ENCODE measurements at places on chromosomes 7 and 10.

DNA sequence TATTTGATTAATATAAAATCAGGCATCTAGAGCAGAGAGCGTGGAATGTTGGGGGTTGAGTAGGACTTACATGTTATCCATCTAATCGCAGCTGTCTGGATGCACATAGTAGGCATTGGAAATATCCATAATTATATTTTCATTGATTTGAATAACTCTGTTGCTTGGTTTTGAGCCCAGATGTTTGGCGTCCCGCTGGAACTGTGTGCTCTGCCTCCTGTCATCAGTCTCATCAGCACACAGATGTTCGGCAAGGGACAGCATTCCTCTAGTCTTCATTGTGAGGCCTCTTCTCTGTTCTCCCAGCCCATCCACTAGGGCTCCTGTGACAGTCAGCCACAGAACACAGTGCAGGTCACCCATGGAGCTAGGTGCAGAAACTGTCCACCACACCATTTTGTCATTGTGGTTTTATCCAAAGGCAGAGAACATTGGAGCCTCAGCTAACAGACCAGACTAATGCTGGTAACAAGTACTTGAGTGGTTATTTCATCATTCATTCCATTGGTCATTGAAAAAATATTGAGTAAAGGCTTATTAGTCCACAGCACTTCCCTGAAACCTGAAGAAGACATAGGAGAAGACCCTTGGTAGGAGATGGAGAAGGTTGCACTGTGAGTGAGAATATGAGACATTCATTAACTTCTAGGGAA lies 927.4 kb downstream of the LRMDA start:
- DNase-seq = no peak

GRCh38 chr7:92739091-92739490 lies 97.3 kb downstream of the CDK6 start:
- DNase-seq = no peak

DNA sequence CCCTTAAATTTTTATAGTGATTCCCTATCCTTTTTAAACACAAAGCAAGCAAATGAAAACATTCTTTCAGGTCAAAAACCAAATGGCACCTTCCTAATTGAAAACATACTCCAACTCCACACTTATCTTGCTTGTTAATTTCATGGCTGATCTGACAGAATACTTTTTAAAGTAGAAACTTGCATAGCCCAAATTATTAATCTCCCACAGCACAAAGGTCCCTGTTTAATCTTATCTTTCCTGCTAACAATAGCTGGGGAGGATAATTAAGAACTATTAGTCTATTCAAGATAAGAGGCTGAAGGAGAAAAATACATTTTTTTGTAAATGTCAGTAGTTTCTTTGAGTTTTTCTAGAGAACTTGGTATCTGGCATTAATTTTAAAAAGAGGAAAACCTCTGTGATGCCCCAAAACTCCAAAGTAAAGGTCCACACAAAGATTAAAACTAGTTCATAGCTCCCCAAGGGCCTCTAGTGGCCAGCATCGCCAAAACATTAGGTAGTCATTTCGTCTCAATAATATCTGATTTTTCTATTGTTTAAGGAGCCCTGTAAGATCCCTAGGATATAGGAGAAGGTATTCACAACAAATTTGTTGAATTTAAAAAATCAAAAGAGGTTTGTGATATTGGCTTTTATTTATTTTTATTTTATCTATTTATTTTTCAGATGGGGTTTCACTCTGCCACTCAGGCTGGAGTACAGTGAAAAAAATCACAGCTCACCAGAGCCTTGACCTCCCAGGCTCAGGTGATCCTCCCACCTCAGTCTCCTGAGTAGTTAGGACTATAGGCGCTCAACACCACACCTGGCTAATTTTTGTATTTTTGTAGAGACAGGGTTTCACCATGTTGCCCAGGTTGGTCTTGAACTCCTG lies 14.7 kb downstream of the CDNF start:
- DNase-seq = no peak

DNA sequence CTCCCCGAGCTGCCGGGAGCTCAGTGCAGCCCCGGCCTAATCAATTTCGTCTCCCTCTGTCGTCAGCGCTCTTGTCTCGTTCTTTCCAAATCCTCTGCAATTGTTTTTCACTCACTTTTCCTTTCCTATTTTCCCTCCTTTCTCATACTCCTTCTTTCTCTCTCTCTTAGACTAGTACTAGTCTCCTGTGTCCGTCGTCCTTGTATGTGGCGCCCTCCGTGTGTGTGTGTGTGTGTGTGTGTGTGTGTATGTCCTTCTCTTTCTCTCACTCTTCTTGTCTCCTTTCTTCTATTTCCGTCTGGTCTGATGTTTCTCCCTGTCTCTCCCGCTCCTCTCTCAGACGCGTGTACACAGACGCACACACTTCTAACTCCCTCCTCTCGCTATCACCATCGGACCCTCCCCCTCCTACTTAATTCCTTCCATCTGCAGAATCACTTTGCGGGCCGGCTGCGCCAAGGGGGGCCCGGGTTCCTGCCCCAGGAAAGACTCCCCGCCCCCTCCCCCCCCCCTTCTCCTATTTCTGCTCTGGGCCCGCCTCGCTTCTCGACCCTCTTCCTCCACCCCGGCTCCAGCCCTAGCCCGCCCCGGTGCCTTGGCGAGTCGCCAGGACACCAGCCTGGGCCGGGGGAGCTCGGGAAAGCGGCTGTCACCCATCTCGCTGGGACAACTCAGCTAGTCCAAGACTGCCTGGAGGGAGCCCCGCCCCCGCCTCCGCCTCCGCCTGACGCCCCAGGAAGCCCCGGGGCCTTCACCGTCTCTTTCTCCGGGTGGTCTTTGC lies 743 bp upstream of the ZCCHC24 start:
- DNase-seq = no peak

DNA sequence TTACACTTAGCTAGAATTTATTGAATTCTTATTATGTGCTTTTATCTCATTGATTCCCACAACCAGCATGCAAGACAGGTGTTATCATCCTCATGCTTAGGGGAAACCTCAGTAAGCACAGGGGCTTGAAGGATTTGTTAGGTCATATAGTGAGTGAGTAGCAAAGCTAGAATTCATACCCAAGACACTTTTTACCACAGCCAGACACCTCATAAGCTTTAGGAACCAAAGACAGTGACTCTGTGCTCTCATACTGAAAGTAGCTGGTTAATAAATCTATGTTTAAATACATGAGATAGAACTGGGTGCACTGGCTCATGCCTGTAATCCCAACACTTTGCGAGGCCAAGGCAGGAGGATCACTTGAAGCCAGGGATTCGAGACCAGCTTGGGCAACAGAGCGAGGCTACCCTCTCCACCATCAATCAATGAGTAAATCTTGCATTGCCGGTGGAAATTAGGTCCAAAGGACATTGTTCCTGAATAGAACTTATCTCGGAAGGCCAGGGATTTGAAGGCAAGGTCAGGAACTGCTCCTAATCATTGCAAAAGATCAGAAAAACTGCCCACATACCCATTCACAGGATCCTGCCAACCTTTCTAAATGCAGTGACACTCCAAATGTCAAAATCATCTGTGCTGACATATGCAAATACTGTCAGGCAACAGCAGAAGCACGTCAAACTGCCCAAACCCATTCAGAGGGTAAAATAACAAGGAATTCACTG lies 523.5 kb downstream of the PARD3 start:
- no peak for DNase-seq

DNA sequence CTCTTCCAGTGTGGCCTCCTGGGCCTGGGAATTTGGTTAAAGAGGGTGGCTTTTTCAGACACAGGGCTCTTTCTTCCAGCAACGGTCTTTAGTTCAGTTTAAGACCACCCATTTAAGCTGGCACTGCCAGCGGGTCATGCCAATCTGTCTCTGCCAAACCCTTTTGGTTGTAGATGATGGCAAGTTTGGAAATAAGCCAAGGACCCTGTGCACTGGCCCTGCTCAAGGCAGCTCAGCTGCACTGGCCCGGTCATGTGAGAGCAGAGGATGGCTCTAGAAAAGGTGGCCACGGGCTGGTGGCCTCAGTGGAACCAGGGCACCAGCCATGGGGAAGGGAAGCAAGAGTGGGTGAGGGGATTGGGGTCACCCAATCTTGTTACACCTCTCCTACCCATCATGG lies 294.1 kb downstream of the GLRX3 start:
- DNase-seq = no peak

DNA sequence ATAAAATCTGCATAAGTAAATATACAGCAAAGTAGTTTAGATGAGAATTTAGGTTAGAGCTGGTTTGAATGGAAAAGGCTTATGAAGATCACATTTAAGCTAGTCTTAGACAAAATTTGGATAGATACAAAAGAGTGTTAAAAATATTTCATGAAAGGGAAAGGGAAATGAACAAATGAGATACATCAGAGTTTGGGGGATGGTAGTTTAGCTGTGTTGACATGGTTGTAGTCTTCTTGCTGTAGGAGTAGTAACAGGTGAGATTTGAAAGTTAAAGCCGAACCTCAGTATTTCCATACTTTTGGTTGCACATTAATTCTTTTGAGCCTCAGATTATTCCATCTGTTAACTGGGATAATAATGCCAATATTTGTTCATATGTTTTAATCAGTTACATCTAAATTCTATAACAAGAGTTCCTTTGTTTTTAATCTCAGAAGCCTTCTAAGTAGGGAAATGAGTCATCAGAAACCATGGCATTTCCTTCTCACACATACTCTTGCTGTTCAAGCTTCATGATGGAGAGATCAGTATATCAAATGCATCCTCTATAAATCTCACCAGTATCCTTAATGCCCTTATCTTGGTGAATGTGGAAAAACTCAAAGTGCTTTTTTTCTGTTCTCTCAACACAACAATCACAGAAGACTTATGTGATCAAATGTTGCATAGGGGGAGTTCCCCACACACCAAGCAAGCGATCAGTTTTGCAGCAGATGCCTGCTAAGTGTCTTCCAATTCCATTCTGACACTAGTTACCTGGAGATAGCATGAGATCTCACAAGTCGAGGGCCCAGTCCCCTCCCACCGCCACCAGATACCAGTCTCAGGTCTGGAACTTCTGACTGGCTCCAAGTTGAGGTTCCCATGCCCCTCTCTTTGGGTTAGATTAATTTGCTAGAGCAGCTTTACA lies 84.7 kb downstream of the MAPK8 start:
- no peak for DNase-seq

- no peak for DNase-seq
These were observed 3.5 kb upstream of the AKR1D1 start for GRCh38 chr7:138072726-138073125.

DNA sequence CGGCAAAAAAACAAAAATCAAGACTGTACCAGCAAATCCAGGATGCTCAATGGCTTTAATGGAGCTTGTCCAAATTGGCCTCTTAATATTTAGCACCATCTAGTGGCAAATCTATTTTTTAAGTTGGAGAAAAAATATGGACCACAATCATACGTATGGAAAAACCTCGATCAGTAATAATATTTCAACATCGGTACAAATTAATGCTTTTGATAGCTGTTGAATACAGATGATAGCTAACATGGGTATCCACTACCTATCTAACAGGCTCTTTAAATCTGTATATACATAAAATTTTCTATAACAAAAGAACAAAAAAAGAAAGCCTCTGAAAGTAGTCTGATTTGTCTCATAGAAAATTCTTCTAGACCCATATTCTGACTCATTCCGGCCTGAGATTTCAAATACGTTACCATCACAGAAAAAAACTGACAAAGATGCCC lies 29.2 kb downstream of the COA1 start:
- no peak for DNase-seq

Data from stimulated activated CD8-positive, alpha-beta memory T cell treated with anti-CD3 and anti-CD28 coated beads, Interleukin-15, amount 100 ng/mL, for 1 hour (primary cell).